ENCODE measurements at places on chromosomes 1 and 21.

GRCh38 chr1:7457811-7458210 is 313.3 kb upstream of the VAMP3 start:
- DNase-seq: no peak

GRCh38 chr1:2189459-2190425 is 4.8 kb downstream of the FAAP20 start:
- DNase-seq: no peak

DNA sequence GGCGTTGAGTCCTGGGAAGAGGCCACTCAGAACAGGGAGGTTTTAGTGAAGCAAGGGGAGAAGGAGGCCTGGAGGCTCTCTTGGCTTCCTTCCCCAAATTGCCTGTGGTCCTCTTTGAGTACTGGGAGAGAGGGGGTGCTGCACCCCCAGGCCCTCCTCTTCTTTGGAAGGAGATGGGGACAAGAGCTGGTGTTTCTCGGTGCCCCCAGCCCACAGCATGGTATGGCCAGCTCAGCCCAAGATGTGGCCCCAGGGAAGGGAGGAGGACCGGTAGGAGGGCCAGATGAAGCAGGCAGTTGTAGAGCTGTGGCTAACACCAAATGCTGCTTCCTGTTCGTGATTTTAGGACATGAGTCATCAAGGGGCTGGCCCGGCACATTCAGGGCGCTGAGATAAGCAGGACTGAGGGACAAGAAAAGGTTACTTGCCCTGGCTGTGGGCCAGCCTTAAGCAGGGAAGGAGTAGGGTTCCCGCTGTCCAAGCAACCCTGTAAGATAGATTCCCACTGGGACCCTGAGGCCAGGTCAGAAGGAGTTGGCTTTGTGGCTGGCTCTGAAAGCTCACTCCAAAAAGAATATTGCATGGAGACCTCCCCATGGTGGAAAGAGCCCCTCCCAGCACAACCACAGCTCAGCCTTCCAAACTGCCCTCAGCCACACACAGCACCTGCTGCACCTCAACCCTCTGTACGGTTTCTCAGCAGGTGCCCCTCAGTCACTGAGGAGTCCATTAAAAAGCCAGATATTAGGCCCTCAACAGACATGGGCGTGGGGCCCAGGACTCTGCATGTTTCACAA is 4.9 kb upstream of the TNFRSF1B start:
- peak; percentile 85 for DNase-seq

GRCh38 chr1:213989002-213989855 is 1.5 kb downstream of the PROX1 start:
- DNase-seq: no peak

DNA sequence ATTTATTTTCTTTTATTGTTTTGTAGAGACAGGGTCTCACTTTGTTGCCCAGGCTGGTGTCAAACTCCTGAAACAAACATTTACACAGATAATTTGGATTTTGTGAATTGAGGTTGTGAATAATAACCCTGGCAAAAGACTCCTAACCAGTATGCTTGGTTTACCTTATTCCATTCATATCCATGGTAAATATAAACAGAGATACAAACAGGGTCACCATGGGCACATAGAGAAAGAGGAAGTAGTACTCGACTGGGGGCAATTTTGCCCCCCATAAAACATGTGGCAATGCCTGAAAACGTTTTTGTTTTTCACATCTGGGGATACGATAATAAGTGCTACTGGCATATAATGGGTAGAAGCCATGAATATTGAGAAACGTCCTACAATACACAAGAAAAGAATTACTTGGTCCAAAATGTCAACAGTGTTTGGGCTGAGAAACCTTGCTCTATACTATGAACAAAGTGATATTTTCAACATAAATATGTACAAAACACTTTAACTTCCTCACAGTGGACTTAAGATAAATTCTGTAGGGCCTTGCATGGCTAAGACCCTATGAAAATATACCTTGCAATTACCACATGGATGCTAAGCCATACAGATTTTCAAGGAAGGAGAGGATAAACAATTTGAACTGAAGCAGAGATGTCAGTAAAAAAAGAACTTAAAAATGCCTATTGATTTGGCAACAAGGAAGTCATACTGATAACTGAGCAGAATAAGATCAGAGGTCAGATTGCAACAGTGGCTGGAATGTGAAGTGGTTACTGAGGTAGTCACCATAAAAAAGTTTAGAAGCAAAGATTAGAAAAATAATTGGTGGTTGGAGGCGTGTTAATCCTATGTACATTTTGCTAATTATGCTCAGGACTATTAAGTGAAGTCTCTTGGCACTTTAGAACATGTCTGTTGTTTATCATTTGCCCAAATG is 27.4 kb upstream of the ASPM start:
- no peak for DNase-seq

GRCh38 chr21:37398697-37399096 is 32.1 kb downstream of the DYRK1A start:
- DNase-seq: no peak

- no peak for DNase-seq
Measured at GRCh38 chr1:215489771-215490565, 77.1 kb upstream of the KCTD3 start.

- peak; percentile 30 for DNase-seq
Measured at GRCh38 chr1:9181990-9182783, 52.4 kb upstream of the H6PD start.

GRCh38 chr1:19199969-19200604 is 10.0 kb downstream of the UBR4 start:
- DNase-seq: no peak

DNA sequence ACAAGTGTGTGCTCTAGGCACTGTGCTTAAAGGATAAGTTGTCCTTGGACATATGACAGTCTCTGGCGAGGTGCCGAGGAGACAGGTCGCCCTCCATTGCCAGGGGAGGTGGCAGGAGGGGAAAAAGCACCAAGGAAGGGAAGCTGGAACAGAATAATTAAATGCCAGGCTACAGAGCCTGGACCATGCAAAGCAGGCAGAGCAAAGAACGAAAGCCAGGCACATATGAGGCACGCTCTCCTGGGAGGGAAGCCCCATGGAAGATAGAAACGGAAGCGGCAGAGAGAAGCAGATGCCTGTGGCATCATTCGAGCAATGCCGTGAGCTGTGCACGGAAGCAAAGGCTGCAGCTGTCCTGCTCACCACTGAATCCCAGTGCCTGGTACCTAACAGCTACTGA is 91.2 kb downstream of the JAK1 start:
- no peak for DNase-seq

GRCh38 chr1:2384130-2384860 is 7.1 kb downstream of the MORN1 start:
- DNase-seq: no peak

Measured in GDM1 (cell line).